ENCODE measurements at places on chromosomes 7 and 10.

DNA sequence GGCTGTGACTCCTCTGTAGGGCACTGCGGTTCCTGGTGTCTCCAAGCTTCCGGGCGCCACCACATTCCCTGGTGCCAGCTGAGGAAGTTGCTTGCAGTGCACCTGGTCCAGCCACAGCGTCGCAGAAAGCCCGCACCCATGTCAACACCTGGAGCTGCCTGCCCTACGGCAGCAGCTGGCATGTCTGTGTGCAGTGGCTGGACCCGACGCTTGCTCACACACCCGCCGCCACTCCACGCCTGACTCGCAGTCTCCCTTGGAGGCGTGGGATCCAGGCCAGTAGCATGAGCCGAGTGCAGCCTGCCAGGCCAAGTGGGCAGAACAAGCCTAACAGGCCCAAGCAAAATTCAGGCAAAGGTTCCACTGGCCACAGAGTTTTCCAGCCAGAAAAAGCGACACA, 118.1 kb upstream of the PHF14 start:
- peak; percentile 3 for DNase-seq

- no peak for DNase-seq
Measured at GRCh38 chr7:47901542-47901941, 46.7 kb downstream of the PKD1L1 start.

DNA sequence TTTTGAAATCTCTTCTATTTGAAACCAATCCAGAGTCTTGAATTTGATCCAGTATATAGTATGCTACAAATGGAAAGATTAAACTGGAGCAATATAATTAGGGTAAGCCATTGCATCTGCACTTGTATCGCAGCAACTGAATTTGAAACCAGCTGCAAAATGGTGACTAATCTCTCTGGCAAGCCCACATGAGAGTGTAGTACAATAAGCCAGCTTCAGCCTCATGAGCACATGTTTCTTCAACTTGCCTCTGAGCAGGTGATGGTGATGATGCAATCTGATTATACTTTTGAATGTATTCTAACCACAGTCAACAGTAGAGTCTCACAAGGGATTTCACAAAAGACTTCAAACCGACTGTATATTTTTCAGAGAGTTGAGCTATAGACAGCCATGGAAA, 829 bp upstream of the RPA3 start:
- DNase-seq, result peak; percentile 95

GRCh38 chr10:12702215-12702770, 299.2 kb downstream of the CCDC3 start:
- DNase-seq, result no peak

GRCh38 chr10:84685047-84685660, 356.8 kb downstream of the CCSER2 start:
- no peak for DNase-seq
